C1 segment of cervical spinal cord (tissue), 14 donors: ENCODE measurements at places on chromosomes 5 and 9.

GRCh38 chr5:180138976-180139730, 67.6 kb upstream of the RNF130 start:
- peak; percentile 54 for DNase-seq

- DNase-seq, result no peak
Observed at GRCh38 chr9:77021291-77021894, 1.9 kb downstream of the FOXB2 start.

- no peak for DNase-seq
Observed at GRCh38 chr5:147887026-147887627, 8.6 kb downstream of the SCGB3A2 start.

DNA sequence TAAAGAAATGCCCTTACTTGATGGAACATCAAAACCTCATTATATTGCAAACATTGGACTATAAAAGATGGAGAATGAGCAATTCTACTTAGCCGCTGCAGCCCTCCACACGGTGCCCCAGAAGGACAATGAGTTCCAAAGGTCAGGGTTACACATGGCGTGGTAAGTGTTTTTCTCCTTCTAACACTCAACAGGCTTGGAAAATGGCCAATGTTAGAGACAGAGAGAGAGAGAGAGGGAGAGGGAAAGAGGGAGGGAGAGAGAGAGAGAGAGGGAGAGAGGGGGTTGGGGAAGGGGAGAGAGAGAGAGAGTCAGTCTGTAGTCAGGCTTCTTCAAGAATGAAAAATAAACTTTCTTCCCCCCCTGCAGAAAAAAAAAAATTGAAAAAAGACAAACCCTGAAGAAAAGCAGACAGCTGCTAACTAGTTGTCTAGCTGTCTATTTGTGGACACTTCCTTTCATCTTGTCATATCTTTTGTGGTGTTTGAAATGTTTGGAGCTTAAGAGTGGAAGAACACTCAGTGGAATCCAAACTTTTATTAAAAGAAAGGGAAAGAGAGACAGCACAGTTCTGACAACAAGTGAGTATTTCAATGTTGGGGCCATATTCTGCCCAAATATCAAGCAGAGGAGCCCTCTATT, 324.8 kb downstream of the TMEM38B start:
- DNase-seq, result no peak

GRCh38 chr9:113376634-113377567, at the start of gene HDHD3:
TSS of gene HDHD3 (minus strand) at chr9:113376986. CDS start at chr9:113374354, 2,632 bp downstream.
- peak; percentile 61 for DNase-seq

- no peak for DNase-seq
Observed at GRCh38 chr9:112443200-112443599, 43.4 kb upstream of the KIAA1958 start.

GRCh38 chr5:84370176-84370575, 14.5 kb downstream of the EDIL3 start:
- DNase-seq, result no peak

- DNase-seq, result no peak
Observed at GRCh38 chr5:151970885-151971284, 46.2 kb upstream of the GLRA1 start.

DNA sequence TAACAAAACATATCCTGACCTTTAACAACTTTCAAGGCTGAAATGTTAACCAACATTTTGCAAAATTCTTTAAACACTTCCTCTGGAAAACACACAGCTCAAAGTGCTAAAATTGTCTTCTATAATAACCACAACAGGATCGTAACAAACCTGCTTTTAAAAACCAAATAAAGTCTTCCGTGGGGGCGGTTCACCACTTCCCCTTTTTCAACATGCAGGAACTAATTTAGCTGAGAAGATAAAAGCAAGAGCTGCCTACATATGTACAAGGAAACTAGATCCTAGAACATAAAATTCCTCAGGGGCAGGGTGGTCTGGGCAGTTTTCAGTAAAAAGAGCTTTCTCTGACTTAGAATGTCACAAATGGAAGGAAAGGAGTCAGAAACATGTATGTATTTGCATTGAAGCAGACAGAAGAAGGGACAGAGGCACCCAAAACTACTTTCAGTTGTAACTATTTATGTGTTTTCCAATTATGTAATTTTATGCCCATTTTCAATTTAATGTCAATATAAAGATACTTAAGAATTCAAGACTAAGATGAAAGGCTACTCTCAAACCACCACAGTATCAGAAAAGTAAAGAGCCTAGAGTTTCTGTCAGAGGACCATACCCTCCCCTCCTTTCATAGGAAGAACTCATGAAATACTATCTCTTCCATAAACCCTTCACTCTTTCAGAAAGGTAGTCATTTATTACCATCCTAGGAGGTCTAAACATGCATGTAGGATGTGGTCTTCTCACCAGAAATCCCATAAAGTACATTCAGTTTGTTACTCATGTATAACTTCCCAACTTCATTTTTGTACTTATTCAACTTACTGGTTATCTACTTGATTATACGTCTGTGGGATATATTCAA, 185.9 kb upstream of the RASA1 start:
- DNase-seq, result no peak

- no peak for DNase-seq
Observed at GRCh38 chr9:36392489-36392888, 7.6 kb downstream of the RNF38 start.

DNA sequence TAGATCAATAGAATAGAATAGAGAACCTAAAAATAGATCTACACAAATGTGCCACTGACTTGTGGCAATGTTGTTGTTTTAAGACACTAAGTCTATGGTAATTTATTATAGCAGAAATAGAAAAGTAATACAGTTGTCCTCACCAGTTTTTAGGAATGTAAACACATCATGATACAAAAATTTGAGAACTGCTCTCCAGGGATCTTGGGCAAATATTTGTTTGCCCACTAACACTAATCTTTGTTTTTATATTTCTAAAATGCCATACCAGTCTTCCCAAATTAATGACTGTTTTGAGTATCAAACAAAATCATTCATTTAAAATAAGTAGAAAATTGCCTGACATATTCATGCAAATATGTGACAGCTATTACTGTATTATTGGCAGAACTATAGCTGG, 297.6 kb downstream of the BRINP1 start:
- DNase-seq, result no peak

GRCh38 chr9:76101075-76101474, 210.6 kb downstream of the PCSK5 start:
- no peak for DNase-seq

DNA sequence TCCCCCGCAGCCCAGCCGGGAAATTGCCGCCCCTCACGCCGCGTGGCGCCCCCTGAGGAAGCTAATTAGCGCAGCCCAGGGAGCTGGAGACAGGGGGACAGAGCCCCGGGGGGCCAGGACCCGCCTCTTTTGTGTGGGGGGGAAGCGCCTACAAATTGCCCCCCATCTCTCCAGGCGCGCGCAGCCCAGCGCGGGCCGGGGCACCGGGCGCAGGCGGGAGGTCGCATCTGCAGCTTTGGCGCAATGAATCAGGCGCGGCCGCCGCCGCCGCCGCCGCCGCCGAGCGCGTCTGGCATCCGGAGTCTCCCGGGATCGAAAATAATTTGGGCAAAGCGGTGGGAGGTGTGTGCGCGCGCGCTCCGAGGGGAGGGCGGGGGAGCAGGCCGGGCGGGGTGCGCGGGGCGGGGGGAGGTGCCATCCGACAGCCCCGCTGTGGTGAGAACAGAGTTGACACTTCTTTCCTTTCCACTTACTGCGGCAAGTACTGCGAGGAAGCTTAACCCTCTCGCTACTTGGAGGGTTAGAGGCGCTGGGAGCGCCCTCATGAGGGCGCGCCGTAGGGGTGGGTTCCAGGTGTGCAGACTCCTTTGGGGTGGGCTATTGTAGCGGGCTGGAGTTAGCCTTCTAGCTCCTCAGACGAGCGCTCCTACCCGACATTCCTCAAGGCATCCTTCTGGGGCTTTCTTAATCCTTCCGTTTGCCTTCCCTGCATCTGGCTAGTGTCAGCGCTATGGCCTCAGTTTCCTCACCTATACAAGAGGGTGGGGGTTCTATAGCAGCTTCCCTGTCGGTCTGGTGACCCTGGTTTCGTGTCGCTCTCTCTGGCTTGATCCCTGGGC, 63.1 kb downstream of the CXXC5 start:
- DNase-seq, result no peak

DNA sequence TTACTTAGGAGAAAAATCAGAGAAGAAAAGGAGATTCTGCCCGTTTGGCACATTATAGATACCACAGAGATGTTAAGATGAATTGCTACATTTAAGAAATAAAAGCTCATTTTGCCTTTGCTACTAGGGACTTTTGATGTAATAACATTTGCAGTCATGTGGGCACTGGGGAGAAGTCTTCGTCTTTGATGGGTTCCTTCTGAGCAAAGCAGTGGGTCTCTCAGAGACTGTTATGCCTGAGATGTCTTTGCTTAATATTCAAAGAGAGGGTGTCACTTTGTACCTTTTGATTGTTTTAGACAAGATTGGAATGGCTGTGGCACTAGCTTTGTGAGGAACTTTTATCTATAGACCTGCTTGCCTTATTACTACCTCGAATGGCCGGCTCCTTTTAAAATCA, 25.0 kb downstream of the SLC25A25 start:
- DNase-seq, result no peak

- DNase-seq, result peak; percentile 40
Observed at GRCh38 chr5:165630261-165630778, 2124.9 kb downstream of the MAT2B start.

GRCh38 chr9:77903666-77904285, 127.8 kb downstream of the GNAQ start:
- no peak for DNase-seq

DNA sequence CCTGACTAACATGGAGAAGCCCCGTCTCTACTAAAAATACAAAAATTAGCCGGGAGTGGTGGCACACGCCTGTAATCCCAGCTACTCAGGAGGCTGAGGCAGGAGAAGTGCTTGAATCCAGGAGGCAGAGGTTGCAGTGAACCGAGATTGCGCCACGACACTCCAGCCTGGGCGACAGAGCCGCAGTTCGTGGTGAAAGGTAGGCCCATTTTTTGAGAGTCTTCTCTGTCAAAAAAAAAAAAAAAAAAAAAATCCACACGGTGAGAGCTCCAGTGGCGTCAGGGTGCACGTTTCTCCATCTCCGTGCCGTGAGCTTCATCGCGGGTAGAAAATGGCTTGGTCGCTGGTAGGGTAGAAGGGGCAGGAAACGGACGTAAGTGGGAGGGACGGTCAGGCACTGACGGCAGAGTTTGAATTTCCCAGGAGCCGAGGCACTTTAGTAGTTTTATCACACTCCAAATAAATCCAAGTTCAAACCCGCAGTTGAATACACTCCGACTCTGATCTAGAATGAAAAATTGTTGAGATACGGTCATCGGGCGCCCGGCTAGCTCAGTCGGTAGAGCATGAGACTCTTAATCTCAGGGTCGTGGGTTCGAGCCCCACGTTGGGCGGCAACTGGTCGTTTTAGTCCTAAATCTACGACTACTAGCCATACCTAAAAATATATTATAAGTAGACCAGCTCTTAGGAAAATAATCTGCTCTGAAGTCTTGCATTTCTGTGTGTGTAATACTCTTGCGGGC, 2.4 kb upstream of the TRIM7 start:
- DNase-seq, result no peak

- peak; percentile 76 for DNase-seq
Observed at GRCh38 chr9:78031893-78032729, 500 bp upstream of the GNAQ start.

DNA sequence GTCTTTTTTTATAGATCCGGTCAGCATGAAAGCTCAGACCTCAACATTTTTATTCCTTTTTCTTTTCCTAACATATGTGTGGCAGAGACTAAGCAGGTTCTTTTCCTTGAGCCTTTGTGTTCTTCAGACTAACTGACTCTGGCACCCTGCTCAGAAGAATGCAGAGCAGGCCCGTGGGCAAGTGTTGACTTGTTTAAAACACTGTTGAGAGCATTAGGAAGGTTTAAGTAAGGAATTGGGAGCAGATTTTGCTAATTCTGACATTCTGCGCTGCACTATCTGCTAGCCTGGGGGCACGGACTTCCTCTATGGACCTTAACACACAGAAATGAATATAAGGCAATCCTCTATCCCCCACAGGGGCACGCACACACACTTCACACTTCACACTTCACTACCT, 182.5 kb upstream of the PIK3R1 start:
- no peak for DNase-seq

GRCh38 chr9:69984831-69985230, 58.8 kb upstream of the MAMDC2 start:
- DNase-seq, result no peak

- no peak for DNase-seq
Observed at GRCh38 chr9:111925784-111926183, 29.2 kb downstream of the UGCG start.

- DNase-seq, result no peak
Observed at GRCh38 chr9:121771418-121771817, 120.0 kb downstream of the DAB2IP start.

GRCh38 chr5:27963050-27963783, 924.8 kb upstream of the CDH9 start:
- DNase-seq, result no peak
